D341Med (cell line): ENCODE measurements at places on chromosomes 7 and 10.
A peak's percentile ranks its signal among the peaks of the same experiment; 100 is the strongest.

DNA sequence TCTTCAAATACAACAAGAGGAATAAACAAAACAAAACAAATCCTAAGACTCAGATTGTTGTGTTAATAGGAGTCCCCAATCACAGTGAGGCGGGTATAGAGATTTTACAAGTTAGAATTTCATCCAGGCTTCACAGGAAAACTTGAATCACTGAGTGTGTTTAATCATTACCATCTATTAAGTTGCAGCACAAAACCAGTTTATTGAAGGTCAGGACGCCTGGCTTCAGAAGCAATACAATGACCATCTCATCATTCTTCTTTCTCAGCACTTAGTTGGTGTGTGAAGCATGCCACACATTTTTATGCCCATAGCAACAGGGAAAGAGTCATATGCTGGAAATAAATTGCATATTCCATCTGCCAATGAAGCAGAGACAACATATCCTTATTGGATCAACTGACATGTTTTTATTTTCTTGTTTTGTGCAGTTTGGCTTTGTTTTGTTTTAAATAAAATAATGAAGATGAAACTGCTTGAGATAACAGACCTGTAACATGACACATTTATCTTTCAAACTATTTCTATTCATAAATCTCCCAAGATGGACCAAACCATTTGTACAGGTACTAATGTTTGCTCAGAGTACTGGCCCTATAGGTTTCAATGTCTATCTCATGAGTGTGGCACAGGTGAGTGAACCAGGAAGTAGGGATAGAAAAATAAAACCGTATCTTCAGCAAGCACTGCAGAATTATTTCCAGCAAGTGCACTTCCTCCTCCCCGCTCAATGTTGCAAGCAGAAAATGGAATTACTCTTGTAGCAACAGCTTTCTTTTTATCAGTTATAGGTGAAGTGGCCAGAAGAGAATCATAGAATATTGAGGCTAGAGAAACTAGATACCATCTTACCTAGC, 40.4 kb downstream of the TAC1 start:
- DNase-seq, result no peak

DNA sequence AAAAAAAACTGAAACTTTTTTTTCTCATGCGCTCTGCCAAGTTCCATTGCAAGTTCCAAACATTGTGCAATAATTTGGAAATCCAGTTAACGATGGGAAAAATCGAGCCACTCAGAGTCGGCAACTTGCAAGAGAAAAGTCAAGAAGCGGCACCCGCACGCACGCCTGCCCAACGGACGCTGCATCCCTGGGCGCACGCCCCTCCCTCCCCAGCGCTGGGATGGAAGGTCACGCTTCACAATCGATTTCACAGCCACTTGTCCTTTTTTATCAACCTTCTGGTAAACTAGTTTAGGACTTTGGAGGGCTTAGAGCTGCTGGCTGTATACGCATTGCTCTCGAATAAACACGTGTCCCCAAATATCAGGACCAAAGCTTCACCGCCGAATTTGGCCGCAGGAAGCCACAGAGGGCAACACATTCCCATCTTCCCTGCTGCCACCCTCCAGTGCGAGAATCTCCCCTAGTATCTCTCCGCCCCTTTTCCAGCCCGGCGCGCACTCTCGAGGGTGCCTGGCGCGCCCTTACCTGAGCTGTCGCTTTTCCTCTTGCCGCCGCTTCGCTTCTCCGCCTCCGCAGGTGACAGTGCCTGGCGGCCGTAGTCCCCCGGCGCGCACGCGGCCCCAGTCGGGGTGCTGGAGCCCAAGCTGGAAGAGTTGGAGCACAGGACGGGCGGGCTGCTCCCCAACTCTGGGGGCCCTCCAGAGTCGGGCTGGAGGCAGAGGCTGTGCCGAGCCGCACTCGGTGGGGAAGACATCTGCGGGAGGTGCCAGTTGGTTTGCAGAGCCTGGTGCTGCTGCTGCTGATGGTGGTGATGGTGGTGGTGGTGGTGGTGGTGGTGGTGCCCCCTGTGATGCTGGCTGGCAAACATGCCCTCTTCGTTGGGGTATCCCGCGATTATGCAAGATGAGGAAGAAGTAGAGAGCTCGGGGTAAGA, 857 bp downstream of the MEOX2 start:
- DNase-seq, result peak; percentile 61

DNA sequence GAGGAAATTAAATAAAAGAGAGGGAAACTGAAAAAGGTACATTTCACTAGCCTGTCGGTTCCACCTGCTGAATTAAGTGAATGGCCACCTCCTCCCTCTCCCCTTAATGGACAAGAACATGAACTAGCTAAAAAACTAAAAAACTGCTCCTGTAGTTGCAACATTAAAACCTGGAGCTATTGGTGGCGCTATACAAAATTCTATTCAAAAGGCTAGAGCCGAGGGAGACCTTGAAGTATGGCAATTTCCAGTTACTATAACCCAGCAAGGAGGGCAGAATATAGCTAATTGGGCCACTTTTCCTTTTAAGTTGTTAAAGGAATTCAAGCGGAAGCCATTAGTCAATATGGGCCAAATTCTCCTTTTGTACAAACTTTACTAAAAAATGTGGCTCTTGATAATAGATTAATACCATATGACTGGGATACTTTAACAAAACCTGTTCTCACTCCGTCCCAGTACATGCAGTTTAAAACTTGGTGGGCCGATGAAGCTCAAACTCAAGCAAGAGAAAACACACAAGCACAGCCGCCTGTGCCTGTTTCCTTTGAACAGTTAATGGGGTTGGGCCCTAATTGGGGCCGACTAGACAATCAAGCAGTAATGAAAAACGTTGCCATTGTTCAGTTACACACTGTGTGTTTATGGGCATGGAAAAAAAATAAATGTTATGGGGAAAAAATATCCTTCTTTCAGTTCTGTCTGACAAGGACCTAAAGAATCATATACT, 6.5 kb upstream of the CHST3 start:
- DNase-seq, result no peak

DNA sequence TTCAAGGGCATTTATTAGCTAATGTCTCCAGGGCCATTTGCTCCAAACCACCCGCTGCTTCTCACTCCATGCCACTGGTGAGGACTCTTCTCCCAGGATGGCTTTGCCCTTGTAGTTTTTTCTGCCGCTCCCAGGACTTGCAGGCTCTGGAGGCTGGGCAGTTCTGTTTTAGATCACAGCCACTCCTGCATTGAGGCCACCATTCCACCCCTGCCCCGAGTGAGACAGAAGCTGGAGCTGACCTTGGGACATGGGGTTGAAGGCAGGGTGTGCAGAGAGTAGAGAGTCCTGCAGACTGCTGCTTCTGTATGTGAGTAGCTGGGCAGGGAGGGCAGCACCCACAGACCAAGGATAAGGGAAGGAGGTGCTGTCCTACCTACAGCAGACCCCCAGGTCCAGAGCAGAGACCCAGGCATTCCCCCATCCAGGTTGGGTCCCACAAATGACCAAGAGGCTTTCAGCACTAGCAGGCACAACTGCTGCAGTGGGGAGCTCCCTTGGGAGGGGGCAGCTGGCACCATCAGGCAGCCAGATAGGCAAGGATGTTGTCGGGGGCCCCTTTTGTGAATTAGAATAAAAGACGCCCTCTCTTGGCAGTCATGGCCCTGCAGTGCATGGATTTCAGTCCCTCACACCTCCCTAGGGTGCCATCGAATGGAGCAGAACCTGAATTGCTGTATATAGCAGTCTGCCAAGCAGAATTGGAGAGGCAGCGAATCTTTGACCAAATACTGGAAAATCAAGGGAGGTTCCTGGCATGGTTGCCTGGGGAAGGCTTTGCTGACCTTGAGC, 22.7 kb upstream of the ADCYAP1R1 start:
- DNase-seq, result no peak

DNA sequence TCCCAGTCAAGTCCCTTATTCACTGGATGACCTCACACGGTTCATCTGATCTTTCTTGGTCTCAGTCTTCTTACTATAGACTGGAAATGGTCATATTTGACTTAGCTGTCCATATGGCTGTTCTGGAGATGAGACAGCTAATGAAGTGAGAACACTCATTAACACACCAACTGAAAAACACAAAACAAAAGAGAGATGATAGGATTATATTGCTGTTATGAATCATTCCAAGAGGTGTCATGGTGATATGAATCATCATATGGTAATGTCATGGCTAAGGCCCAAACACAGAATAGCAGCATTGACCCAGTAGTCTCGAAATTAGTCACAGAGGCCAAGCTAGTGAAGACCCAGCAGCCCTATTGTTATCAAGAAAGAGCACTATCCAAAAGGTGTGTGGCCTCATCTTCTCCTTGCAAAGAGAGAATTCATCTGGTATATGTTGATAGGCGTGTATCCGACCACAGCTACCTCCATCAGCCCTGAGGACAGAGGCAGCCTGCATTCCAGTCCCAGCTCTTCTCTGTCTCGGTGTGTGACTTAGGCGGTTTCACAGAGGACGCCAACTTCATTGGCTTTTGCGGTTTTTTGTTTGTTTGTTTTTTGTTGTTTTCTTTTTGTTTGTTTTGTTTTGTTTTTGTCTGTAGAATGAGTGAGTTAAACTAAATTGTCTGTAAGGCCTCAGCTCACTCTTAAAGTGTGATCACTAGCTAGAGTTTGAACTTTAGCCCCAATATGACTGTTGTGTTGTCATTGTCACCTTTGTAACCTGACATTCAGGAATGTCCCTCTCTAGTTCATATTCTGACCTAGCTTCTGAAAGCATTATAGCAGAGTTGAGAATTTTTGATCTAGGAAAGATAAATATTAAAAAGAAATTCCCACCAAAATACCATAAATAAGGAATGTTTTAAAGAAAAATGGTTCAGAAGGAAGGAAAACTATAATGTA, 97.4 kb upstream of the PDCD4 start:
- DNase-seq, result no peak

- DNase-seq, result peak; percentile 26
Observed at GRCh38 chr10:63265222-63265617, 132.1 kb downstream of the NRBF2 start.

DNA sequence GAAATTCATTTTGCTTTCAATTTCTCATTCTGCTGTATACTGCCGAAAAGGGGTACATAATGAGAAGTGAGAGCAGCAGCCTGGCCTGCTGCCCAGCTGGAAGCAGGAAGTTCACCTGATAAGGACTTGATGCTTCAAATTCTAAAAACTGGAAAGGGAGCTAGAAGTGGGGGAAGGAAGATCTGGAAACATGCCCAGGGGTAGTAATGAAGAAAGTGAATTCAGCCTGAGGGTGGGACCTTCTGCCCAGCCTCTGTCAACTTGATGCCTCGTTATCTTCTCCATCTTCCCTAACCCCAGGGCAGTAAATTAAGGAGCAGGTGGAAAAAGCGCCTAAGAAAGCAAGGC, 69.4 kb downstream of the ARMH3 start:
- no peak for DNase-seq

DNA sequence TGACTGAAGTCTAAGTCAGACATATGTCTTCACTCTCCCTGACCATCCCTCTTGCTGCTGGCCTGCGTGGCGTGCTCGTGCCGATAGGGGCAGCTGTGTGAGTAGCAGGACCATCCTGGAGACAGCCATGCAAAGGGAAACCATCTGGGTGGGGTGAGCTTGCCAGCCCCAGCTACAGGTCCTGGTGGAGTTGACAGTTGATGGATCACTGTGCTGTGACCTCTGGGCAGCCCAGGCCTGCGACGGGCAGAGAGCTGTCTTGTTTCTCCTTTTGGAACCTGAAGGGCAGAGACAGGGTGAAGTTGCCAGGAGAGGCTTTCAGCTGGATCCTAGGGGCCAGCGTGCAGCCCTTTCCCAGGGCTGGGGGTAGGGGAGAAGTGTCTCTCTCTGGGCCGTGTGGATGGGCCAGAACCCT, 44.7 kb downstream of the GRK5 start:
- no peak for DNase-seq

DNA sequence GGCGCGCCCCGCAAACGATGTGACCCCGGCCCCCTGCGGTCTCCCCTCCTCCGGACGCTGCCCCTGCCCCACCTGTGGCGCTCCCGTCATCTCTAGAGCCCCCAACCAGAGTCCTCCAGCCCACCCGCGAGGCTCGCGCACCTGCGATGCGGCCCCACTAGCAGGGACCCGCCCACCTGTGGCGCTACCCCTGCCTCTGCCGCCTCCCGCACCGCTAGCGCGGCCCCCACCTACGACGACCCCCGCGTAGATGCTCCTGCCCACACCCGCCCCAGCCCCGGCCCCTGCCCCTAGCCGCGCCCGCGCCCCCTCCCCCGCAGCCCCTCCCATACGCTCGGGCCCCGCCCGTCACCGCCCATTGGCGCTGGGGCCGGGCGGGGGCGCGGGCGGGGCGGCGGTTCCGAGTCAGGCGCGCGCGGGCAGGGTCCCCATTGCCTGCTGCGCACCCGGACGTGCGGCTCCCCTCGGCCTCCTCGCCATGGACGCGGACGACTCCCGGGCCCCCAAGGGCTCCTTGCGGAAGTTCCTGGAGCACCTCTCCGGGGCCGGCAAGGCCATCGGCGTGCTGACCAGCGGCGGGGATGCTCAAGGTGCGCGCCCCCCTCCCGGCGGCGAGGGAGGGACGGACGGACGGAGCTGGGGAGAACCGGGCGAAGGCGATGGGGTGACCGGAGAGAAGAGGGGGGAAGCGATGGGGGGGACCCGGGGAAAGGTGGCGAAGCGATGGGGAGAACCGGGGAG, at the start of gene PFKP:
Gene PFKP, plus strand, starts transcription at position 431 of the 741 bp plus-strand sequence. Its CDS starts 48 bp downstream, at position 479.
- peak; percentile 84 for DNase-seq

GRCh38 chr7:22008087-22008486, 62.4 kb upstream of the CDCA7L start:
- no peak for DNase-seq

GRCh38 chr10:80952436-80952835, 414.7 kb downstream of the SH2D4B start:
- DNase-seq, result no peak
